Urinary bladder (tissue), 4 donors: ENCODE measurements at places on chromosomes 5 and 9. TPM values are rescaled to one million over a fixed set of nuclear protein-coding genes. Genes with fewer than 3 reads are reported as not detected.

- no peak for DNase-seq
Measured at GRCh38 chr9:94705162-94705702, 21.3 kb upstream of the AOPEP start.

DNA sequence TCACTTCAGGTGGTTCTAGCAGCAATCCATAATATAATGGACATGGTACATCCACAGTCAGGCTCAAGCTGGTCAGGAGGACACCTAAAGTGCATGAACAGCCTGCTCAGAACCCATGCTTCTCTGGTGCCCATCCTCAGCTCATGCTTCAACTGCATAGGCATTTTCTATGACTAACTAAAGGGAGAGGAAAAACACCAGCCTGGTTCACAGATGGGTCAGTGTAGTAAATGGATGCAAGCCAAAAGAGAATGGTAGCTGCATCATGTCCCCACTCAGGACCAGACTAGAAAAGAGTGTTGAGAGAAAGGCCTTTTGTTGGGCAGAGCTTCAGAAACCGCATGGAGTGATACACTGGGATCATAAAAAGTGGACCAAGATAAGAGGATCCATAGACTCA lies 556.6 kb downstream of the TLE1 start:
- DNase-seq, result no peak

Gene HCN1
- polyA plus RNA-seq, result 0.04 TPM

Gene TERT
- not detected for polyA plus RNA-seq

- DNase-seq, result no peak
Measured at GRCh38 chr5:138953387-138954256, 78.5 kb upstream of the LRRTM2 start.

GRCh38 chr9:16626577-16627130 lies 243.8 kb downstream of the BNC2 start:
- no peak for DNase-seq

DNA sequence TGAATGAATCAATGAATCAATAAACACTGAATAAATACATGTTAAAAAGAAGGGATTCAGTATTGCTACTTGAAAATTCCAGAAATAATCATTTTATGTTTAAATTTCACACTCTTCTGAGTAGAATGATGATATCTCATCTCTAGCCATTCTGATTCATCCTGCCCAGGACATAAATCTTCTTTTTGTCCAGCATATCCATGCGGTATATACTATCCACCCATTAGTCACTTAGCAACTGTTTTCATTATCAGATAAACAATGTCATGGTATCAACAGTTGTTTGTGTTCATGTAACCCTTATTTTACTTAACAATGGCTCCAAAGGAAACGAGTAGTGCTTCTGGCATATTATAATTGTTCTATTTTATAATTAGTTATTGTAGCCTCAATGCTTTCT lies 432.4 kb upstream of the SMC2 start:
- DNase-seq, result no peak

Gene PCDHA13
- 0.18 TPM for polyA plus RNA-seq

Gene FRMD3
- polyA plus RNA-seq, result 4.8 TPM

Gene COQ4
- polyA plus RNA-seq, result 41.6 TPM
